Left hindlimb (tissue), 1 donor: ENCODE measurements at places on chromosomes 7 and 10.

GRCh38 chr7:98626460-98627412 is 9.7 kb downstream of the NPTX2 start:
- DNase-seq = no peak

DNA sequence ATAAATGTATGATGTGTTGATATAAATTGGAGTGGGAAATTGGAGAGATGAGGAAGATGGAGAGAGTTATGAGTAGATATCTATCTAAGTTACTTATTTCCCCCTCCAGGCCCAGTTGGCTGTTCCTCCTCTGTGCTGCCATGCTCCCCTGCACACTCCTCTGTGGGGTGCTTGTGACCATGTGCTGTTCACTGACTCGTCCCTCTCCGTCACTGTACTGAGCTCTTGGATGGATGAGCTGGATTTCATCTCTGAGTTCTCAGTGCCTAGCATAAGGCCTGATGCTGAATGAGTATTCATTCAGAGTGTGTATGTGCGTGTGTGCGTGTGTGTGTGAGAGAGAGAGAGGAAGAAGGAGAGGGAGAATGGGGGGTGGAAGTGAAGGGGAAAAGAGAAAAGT is 14.5 kb downstream of the OR9A2 start:
- DNase-seq = no peak

DNA sequence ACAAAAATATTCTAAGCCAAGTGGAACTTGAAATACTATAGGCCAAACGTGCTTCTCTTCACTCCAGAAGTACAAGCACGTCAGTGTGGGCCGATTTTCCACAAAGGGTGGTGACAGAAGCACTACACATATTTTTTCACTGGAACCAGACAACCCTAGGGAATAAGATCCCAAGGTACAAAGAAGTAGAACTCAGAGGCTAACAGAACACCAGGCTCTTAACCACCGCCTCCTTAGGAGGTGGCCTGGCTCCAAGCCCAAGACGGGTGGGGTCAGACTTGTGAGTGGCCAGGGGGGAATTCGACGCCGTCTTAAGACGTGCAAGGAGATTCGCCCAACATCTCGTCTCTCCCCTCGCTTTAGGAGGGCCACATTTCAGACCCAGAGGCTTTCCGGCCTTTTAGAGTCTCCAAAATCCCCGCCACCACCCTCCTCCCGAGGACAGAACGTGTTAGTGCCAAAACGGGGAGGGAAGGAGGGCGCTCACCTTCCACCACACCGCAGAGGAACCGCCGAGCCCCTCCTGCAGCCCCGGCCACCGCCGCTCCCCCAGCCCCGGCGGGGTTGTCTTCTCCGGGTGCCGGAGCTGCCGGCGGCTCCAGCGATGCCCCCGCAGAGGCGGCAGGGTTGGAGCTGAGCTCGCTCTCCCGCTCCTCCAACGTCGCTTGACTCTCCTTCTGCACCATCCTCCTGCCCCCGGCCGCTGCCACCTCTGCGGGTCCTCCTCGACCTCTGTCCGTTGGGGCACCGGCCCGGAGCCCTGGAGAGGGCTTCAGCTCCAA is 716 bp downstream of the OGA start:
- DNase-seq = peak; percentile 88

GRCh38 chr7:148727501-148728278 is 29.0 kb downstream of the CUL1 start:
- DNase-seq = no peak

DNA sequence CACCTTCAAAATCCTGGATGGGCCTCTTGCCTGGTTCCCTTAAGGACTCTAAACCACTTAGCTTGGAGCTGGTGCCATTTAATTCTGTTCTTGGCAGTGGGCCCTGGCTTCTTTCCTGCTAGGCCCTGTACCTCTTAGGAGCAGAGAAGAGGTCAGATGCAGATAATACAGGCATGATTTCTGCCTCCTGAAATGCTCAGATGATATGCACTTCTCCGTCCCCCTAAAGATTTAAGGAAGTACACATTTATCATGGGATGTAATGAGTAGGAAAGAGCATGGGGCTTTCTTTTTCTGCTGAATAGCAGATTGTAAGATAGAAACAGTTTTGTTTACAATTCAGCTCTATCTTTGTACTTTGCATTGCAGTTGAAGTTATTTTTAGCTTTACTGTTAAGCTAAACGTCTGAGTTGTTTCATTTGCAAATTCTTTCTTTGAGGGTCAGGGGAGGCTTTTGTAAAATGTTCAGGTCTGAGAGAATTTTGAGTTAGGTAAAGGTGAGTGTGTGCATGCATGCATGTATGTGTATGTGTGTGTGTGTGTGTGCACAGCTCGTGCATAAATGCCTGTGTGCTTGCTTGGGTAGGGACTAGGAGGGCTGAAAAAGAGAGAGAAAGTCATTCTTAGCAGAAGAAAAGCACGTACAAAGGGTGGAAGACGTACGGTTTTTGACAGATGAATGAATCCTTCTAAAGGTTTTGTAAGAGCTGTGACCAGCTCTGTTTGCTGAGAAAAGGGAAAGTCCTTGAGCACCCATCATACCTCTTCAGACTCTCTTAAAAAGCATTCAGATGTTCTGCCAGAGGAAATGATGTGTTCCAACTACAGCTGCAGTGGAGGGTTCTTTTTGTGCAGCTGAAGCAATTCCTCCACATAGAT is 364.2 kb downstream of the AUTS2 start:
- DNase-seq = no peak

GRCh38 chr7:127792528-127793342 is 140.7 kb downstream of the SND1 start:
- no peak for DNase-seq

- no peak for DNase-seq
Observed at GRCh38 chr10:99720387-99720786, 11.5 kb downstream of the COX15 start.

- no peak for DNase-seq
Observed at GRCh38 chr10:119536508-119537025, 6.0 kb downstream of the RGS10 start.

DNA sequence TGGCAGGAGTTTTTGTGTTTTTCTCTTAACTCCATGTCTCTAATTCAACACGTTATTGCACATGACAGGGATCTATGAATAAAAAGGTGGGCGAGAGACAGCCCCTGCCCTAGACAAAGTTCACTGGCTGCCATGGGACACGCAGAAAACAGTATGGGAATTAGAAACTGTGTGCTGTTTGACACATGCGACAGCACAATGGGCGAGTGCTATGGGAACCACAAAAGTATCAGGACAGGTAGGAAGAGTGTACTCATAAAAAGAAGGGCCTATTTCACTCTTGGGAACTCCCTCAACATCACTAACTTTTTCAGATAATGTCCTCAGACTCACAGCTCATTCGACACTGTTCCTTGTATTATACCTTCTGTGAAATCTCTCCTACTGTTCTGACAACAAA is 45.7 kb downstream of the MINDY3 start:
- no peak for DNase-seq

GRCh38 chr10:60123668-60124067 is 217.3 kb upstream of the CCDC6 start:
- DNase-seq = no peak

DNA sequence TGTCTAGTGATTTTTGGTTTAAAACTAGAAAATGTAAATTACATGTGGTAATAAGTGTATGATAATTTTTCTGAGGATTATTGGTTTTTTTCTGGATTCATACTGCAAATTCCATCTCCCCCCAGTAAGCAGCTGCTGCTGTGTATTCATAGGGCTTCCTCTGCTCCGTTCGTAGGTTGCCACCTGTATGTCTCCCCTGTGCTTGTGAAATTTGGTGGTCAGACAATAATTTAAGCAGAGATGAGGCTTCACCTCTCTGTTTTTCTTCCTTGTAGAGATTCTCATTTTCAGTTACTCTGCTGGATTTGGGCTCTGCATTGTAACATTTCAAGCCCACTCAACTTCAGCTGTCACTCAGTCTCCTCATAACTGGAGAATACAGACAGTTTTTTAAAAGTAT is 50.9 kb downstream of the FOXI2 start:
- DNase-seq = no peak

GRCh38 chr10:44716470-44717015 is 194.6 kb upstream of the TMEM72 start:
- DNase-seq = no peak
